ENCODE measurements at places on chromosomes 5 and 9.

DNA sequence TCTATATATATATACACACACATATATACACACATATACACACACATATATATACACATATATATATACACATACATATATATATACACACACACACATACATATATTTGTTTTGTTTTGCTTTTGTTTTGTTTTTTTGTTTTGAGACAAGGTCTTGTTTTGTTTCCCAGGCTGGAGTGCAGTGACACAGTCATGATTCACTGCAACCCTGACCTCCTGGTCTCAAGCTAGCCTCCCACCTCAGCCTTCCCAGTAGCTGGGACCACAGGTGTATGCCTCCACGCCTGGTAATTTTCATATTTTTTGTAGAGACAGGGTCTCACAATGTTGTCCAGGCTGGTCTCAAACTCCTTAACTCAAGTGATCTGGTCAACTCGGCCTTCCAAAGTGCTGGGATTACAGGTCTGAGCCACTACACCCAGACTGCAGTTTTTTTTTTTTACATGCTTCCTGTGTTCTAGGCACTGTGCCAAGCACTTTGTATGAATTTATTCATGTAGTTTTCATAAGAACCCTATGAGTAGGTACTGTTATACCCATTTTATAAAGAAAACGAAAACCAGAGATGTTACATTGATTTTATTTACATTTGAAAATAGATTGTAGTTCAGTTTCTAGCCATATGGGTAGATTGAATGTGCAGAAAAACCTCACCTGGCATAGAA lies 120.7 kb downstream of the PBX3 start:
- DNase-seq = no peak

DNA sequence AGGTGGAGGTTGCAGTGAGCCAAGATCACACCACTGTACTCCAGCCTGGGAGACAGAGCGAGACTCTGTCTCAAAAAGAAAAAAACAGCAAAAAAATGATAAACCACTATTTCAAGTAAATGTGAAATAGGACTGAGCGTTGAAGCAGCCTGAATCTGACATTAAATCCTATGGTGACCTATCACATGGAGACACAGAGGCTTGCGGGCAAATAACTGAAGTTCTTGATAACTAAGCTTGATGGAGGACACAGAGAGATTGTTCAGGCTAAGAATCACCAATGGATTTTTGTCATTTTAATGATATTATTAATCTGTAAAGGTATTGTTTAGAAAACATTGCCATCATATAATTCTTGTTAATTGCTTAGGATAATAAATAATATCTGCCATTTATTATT lies 15.7 kb upstream of the IL6ST start:
- DNase-seq = no peak

- DNase-seq = peak; percentile 38
Observed at GRCh38 chr5:78514427-78515330, 133.9 kb downstream of the LHFPL2 start.

DNA sequence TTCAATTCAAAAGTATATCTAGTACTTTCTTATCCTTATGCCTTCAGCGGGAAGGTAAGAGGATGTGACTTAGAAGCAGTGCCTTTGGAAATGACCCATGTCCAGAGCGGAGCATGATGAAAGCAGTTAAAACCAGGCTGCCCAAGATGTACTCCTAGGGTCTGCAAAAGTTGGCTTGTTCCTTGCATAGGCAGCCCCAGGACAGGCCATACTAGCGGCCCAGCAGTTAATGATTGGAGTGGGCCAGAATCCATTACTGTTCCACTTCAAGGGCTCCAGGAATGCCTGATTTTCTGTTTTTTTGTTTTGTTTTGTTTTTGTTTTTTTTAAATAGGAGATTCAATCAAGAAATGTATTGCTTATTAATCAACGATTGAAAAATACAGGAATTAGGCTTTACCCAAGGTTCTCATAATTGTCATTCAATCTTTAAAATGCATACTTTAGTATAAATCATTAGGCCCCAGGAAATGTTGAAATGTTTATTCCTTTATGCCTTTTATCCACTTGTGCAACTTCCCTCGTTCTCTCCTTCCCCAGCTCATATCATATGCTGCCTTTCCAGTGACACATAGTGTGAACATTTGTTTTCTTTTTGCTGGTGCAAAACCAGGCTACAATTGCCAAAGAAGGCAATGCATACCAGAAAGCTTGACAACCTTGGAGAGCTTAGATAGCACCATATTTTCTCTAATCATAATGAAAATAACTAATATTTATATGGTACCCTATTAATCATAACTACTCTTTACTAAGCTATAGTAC lies 190.8 kb downstream of the ARHGEF28 start:
- peak; percentile 69 for DNase-seq

GRCh38 chr5:14347522-14347921 lies 204.4 kb downstream of the TRIO start:
- DNase-seq = no peak

DNA sequence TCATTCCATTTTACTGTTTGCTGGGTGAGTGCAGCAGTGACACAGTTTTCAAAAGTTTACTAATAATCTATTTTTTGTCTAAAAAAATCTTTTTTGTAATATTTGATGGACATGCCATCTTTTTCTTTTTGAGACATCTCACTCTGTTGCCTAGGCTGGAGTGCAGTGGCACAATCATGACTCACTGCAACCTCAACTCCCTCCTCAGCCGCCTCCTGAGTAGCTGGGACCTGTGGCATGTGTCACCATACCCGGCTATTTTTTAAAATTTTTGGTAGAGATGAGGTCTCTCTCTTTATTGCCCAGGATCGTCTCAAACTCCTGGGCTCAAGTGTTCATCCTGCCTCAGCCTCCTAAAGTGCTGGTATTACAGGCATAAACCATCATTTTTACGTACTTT lies 86.0 kb downstream of the KDM4C start:
- DNase-seq = no peak

- DNase-seq = no peak
Observed at GRCh38 chr9:133485531-133486260, 6.8 kb upstream of the SLC2A6 start.

DNA sequence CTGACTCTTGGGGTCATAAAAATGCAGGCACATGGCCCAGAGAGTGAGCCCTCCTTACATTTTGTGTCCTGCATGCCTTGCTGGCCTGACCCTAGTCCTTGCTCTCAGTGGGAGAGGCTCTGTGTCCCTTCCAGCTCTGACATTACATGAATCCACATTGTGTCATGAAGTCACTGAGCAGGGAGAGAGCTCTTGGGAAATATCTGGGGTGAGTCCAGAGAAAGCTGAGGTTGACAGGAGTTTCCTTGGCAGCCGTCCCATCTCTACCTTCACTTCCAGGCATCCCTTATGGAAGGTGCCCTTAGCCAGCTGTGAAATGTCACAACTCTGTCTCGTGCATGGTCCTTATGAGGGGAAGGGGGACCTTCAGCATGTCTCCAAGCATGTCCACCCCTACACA lies 41.0 kb downstream of the FAT2 start:
- DNase-seq = no peak

DNA sequence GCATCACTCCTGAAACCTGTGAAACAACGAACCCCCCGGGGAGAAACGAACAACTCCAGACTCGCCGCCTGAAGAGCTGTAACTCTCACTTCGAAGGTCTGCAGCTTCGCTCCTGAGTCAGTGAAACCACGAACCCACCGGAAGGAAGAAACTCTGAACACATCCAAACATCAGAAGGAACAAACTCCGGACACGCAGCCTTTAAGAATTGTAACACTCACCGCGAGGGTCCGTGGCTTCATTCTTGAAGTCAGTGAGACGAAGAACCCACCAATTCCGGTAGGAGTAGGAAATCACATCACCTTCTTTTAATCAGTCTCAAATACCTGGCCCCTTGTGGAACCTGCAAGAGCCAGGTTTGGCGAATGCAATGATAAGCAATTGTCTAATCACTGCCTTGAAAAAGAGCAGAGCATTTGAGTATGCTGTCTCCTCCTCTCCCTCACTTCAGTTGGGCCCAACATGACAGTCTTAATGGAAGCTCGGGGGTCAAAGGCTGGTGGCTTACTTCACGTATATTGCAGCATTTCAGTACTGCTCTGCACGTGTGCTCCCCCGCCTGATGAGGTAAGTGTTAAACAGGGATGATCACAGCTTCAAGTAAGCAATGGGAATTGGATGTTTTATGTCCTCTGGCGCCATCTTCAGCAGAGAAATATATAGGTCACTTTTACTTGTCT lies 473 bp downstream of the IRGM start:
- peak; percentile 87 for DNase-seq

DNA sequence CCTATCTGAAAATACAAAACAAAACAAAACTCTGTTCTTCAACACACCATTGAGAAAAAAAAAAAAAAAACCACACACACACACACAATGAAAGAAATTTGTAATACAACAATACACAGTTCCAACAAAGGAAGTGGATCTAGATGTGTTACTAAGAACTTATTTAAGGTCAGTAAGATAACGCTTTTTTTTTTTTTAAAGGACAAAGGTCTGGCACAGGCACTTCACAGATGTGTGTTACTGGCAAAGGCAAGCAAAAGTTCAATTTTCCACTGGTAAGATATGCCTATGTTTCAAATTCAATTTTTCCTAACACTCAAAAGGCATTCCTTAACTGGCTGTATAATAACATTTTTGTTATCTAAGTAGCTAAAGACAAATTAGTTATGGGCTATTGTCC lies 3.6 kb downstream of the RFK start:
- DNase-seq = no peak

DNA sequence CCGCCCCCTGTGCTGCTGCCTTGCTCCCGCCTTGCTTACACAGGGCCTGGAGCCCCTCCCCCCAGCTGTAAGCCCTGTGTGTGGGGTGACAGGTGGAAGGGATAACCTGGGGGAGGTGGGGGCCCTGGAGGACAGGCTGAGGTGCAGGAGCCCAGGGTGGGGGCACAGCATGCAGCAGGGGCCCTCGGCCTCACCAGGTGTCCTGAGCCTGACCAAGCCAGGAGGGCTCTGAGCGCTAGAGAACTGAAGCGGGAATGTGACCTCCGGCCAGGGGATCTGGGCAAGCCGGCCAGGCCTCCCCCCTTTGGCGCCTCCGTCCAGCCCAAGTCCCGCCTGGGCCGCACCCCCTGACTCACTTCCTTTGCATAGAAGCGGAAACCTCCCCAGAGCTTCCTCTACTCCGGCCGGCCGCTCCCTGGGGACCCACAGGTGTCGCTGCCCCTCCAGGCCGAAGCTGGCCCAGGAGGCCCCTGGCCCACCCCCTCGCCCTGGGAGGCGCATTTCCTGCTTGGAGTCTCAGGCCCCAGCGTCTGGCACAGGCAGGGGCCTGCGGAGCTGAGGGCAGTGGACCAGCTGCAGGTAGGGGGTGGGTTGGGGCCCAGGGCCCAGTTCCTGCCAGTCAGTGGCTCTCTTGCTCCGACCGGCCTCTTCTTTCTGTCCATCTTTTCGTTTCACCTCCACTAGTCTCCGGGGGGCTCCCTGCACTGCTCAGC lies at the start of gene TOR4A:
TSS of gene TOR4A (plus strand) at position 398 of the 713 bp plus-strand sequence. CDS start 964 bp downstream, outside the sequence.
- peak; percentile 89 for DNase-seq

GRCh38 chr5:54492178-54492577 lies 25.4 kb upstream of the SNX18 start:
- no peak for DNase-seq

GRCh38 chr5:124662181-124662781 lies 84.2 kb downstream of the ZNF608 start:
- DNase-seq = no peak

GRCh38 chr5:108503986-108504385 lies 122.1 kb upstream of the FBXL17 start:
- no peak for DNase-seq

DNA sequence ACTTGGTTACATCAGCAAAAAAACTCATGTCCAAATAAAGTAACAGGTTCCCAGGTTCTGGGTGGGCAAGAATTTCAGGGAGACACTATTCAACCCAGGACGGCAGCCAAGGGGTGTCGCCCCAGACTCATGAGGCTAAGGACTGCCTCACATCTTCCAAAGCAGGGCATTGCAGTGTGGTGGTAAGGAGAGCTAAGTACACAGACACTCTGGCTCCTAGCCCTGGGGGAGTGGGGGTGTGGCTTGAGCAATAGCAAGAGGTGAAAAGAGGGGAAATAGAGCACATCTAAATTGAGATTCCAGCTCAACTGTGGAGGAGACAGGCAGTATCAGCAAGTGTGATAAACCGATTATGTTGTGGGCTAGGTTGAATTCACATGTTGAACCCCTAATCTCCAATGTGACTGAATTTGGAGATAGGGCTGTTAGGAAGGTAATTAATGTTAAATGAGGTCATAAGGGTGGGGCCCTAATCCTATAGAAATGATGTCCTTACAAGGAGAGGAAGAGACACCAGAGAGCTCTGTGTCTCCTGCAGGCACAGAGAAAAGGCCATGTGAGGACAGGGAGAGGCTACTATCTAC lies 49.9 kb upstream of the MARCHF11 start:
- DNase-seq = no peak

- DNase-seq = no peak
Observed at GRCh38 chr9:124295159-124295794, 37.5 kb downstream of the NEK6 start.

- DNase-seq = no peak
Observed at GRCh38 chr9:17330097-17330496, 195.3 kb downstream of the CNTLN start.

- DNase-seq = peak; percentile 90
Observed at GRCh38 chr9:96420468-96421219, 2.5 kb upstream of the ZNF367 start.

- no peak for DNase-seq
Observed at GRCh38 chr5:6805841-6806240, 92.6 kb downstream of the TENT4A start.

GRCh38 chr9:86098824-86099700 lies at the start of gene GOLM1:
Gene GOLM1 (minus strand): TSS chr9:86099558. CDS start chr9:86079320, 20,238 bp downstream.
- peak; percentile 49 for DNase-seq

DNA sequence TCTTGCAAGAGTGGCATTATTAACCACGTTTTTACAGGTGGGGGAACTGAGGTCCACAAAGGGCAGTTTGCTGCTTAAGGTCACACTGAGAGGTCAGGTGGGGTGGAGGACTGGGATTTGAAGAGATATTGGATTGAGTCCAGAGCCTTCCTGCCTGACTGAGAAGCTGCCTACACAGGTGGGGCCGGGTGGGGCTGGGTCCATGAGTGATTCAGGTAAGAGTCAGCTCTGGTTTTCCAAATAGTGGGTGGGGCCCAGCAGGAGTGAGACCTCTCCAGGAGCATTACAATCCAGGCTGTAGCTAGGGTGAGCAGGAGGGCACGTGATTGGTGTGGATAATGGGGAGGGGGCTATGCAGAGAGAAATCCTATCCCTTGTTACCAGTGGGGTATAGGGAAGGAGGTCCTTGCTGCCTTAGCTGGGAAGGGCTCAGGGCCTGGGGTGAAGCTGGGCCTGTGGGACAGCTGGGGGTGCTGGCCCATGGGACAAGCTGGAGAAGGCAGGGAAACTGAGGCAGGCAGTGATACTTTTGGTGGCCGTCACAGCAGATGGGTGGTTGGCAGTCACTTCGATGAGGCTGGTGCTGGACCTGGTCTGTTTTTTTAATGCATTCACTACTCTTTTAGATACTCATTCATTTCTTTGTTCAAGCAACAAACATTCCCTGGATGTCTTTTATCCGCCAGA lies 2.9 kb upstream of the PTGS1 start:
- DNase-seq = no peak

GRCh38 chr5:42749020-42749419 lies 7.6 kb upstream of the CCDC152 start:
- DNase-seq = no peak

GRCh38 chr5:42950456-42951292 lies 89.4 kb downstream of the ANXA2R start:
- DNase-seq = peak; percentile 100
